ENCODE measurements at places on chromosomes 16 and 17. TPM values are rescaled to one million over a fixed set of nuclear protein-coding genes. Genes with fewer than 3 reads are reported as not detected.

MYO15A gene
- total RNA-seq: 6.3 TPM

LRRC37A gene
- total RNA-seq: 7.3 TPM

GRCh38 chr17:79941088-79942010 is 94.3 kb downstream of the TBC1D16 start:
- no peaks in the 10 kb centered on the region for H3K27me3 ChIP-seq
- no peak for DNase-seq
- peaks cover 3% of the 10 kb centered on the region for H3K4me1 ChIP-seq
- no peak overlapping the region for H3K27ac ChIP-seq
- peaks cover 24% of the 10 kb centered on the region for H3K36me3 ChIP-seq

TEKT5 gene
- total RNA-seq: 1.1 TPM

TERB1 gene
- 0.49 TPM for total RNA-seq

DNA sequence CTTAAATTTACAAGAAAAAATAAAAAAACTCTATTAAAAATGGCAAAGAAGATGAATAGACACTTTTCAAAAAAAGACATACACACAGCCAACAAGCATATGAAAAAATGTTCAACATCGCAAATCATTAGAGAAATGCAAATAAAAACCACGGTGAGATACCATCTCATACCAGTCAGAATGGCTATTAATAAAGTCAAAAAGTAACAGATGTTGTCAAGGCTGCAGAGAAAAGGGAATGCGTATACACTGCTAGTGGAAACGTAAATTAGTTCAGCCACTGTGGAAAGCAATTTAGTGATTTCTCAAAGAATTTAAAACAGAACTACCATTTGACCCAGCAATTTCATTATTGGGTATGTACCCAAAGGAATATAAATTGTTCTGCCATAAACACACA is 31.4 kb downstream of the CAPNS2 start:
- no peak overlapping the region for H3K27ac ChIP-seq
- peaks cover 22% of the 10 kb centered on the region for H3K4me1 ChIP-seq
- H3K36me3 ChIP-seq: no peaks in the 10 kb centered on the region
- no peak overlapping the region for H3K4me3 ChIP-seq

CCL14 gene
- total RNA-seq: not detected
